ENCODE measurements at places on chromosomes 2 and 18.

- DNase-seq, result no peak
Measured at GRCh38 chr2:14756122-14756541, 123.6 kb downstream of the LRATD1 start.

- DNase-seq, result no peak
Measured at GRCh38 chr2:150624001-150624401, 136.5 kb upstream of the RND3 start.

DNA sequence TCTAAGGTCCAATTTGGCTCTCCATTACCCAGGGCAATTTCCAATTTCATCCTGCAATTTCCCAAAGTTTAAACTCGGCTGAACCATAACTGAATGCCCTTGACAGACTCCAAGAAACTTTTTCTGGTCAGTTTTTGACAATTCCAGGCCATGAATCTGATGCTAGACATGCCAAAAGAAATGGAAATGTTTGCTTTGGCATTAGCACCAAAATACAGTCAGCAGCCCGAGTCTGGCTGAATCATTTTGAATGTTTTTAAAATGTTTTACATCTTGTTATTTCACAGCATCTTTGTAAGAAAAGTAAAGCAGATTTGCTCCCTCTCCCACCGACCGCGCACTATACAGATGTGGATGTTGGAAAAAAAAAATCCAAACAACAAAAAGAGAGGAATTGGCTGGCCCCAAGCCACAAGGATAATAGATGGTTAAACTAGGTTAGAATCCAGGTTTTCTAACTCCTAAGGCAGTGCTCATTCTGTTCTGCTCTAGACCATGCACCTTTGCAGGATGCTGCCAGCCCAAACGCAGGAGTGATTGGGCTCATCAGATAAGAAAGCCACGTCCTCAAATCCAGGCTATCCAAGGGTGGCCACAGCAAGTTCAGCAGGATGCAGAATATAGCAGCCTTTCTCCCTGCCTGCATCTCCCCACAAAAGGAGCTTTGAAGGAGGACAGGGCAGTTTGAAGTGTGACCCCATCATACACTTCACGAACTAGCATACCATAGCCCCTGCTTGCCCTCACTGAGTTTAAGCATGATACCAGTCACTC is 167.5 kb downstream of the ALK start:
- DNase-seq, result no peak

- no peak for DNase-seq
Measured at GRCh38 chr2:109304731-109305470, 175.9 kb downstream of the SH3RF3 start.

GRCh38 chr2:128320906-128321771 is 2.5 kb upstream of the HS6ST1 start:
- no peak for DNase-seq

DNA sequence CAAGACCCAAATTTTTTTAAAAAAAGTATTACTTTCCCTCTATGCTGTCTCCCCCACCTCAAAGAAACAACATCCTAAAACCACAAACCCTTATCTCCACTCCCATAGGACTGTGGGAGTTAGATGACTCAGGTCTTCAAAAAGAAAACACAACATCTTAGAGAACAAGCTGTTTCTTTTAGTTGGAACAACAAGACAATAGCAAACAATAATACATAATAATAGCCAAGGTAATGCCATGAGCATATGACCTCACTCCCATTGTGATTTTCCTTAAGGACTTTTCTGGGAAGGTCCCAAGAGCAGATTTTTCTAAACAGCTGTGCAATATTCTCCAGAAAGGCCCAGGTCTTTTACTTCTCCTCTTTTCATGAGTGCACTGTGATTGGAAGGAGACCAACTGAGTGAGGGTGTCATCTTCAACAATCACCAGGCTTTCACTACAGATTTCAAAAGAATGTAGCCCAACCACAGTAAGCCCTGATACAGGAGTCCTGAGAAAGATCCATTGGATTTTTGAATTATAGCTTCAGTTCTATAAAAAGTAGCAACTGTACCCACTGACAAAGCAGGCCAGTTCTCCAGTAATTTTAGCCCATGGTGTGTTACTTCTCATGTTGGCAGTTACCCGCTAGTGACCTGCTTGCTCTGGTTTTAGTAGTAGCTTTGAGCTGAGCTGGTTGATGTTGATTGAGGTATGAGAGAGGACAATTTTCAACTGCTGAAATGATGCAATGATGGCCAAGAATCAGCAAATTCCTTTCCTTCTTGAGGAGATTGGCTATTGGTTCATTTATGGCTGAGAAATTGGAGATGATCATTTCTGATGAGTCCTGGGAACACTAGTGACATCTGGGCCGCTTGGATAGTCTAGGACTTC is 144.5 kb upstream of the TCF4 start:
- no peak for DNase-seq

DNA sequence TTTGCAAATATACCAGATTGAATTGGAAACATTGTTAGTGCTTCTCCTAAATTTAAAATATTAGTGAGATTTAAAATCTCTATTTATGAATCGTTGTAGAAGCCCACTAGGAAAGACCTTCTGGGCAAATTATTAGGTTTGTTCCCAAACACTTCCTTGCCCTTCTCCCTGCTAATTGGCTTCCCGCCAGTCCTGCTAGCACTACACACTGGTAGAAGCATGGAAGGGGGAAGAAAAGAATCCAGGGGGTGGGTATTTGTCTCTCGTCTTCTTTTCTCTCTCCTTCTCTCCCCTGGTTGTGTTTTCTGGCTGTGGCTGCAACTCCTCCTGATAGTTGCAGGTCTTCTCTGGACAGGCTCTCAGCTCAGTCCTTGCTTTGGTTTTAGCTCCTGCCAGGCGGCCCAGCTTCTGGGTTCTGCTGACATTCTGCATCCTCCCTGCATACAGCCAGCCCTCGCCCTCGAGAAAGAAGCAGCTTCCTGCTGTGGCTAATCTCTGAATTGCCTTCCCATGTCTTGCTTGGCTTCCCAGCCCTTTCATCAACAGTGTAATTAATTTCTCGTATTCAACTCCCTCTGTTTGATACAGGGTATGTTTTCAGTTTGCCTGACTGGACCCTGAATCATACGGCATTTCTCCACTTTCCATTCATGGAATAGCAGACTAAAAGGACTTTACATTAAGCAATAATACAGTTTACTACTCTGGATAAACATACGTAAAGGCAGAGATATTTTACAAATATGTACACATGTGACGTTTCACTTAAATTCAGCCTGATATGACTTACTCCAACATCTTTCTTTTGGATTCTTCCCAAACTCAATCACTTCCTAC is 6.9 kb upstream of the PARD3B start:
- DNase-seq, result no peak

DNA sequence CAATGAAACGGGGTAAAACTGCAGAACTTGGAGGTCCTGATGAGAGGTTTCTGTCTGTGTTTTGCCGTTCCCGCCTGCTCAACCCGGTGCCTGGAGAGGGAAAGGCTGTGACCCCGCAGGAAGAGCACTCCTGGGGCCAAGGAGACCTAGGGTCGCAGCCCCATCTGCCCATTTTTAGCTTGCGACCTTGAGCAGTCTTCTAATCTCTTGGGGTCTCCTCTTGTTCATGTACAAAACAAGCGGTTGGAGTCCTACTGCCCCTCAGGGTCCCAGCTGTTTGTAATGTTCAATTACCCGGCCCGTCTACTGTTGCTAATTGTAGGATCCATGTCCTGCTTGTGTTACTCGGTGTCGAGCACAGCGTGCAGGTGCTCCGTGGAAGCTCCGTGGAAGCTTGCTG is 104.5 kb downstream of the PTGR3 start:
- no peak for DNase-seq

DNA sequence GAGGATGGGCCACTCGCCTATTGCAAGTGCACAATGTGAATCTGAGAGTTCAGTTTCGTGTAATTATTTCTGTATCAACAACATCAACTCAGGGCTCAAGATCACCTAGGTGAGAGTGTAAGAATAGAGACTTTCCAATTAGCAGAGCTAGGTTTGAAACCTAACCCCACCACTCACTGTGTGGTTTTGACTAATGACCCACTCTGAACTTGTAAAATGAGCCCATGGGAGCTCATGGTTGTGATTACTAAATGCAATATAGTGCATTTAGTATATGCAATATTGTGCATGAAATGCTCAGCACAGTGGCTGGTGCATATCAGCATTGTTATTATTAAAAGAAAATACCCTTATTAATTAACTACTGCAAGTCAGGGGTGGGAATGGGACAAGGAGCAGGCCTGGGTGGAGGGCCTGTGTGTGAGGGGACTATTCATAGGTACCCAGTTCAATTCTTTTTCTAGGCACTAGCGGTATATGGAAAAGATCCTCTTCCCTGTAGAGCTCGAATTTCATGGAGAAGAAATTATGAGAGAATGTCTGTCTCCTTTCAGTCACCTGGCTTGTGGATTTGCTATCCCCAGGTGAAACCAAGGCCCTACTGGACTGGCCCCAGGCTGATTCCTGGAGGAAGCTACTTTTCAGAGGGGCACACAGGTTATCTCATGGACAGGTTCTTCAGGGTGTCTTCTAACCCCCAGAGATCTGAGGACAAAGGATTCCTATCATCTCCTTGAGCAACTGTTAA is 169.5 kb downstream of the GFPT1 start:
- DNase-seq, result no peak

DNA sequence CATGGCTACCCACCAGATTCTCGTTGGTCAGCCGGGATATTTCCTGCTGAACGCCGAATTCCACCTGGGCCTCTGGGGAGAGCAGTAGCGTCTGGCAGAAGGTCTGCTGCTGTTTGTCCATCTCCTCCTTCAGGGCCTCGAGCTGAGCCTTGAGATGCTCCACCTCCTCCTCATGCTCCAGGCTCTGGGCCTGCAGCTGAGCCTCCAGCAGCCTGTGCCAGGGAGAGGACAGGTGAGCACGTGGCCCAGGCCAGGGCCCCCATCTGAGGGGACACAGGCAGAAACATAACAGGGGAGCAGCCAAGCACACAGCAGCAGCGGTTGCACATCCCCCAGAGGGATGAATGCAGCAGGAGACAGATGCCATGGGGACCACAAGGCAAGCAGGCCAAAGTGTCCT is 40.1 kb upstream of the ACAA2 start:
- no peak for DNase-seq

- no peak for DNase-seq
Measured at GRCh38 chr2:240384711-240385450, 50.6 kb upstream of the GPC1 start.

- DNase-seq, result no peak
Measured at GRCh38 chr2:120014226-120014980, 1.5 kb downstream of the EPB41L5 start.

DNA sequence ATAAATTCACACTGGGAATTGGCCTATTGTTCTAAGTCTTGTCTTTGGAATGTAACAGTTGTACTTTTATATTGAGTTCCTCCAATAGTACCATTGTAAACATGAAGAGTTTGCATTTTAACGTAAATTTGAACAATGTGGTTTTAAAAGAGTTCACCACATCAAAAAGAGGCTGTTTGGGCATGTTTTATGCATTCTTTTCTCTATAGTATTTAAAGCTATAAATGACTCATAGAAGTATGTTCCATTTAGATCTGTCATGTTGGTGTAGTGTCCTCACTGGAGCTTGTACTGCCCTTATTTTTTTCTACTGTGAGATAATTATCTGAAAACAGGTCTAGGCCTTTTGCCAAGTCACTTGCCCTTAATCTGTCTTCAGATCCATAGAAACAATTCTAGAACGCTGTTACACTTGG is 141.9 kb downstream of the RHBDD1 start:
- DNase-seq, result no peak

DNA sequence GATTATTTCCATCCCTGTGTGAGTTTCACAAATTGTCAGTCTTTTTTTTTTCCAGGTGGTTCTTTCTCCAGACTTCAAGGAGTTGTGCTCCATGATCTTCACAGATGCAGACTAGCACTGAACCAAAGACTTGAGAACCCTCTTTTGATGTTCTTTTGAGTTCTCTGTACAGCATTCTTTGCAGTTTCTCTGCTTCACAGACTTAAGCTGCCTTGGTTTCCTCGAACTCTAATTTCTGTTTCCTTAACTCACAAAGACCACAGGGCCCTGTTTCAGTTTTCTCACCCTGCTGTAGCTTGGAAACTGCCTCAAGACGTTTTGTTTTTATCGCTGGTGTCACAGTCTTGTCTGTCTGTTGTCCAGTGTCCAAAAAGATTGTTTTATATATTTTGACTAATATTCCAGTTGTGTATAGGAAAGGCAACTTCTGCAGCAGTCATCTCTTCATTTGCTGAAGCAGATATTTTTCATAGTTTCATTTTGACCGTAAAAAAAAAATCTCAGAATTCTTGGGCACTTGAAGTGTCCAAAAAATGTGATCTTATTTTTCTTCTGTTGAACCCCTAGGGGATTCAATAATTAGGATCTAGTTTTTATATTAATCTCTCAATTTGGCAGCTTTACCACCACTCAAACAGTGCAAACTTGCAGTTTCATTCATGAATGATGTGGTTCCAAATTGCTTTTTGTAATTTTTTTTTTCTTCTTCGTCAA is 97.0 kb upstream of the MC4R start:
- DNase-seq, result no peak

GRCh38 chr2:122251158-122251557 is 495.7 kb downstream of the TSN start:
- DNase-seq, result no peak

- DNase-seq, result no peak
Measured at GRCh38 chr2:233426619-233427342, 72.5 kb downstream of the DGKD start.

- DNase-seq, result no peak
Measured at GRCh38 chr18:33020877-33021276, 248.1 kb upstream of the KLHL14 start.

DNA sequence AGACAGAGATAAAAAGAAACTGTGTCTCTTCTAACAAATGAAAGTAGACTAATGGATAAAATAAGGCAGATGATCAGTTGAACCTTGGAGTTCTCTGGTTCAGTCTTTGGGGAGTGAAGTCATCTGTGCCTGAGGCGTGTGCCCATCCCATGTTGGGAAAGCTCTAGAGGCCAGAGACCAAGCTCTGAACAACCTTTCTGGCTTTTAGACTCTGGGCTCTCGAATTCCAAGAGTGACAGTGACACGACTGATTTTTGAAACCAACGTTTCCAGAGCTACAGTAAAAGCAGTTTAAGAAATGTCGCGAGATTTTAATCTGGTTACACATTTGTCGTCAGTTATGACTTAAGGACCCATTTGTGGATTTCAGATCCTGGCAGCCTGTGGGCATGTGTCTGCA is 83.7 kb upstream of the APCDD1 start:
- DNase-seq, result no peak

DNA sequence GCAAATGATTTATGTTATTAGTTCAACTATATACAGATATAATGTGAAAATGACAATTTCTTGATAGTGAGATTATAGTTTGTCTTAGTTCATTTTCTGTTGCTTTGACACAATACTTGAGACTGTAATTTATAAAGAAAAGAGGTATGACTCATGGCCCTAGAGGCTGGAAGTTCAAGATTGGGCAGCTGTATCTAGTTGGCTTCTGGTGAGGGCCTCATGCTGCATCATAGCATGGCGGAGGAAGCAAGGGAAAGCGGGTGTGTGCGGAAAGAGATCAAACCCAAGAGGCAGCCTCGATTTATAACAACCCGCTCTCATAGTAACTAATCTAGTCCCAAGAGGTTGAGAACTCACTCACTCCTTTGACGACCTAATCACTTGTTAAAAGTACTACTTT is 11.4 kb downstream of the PLEKHA3 start:
- DNase-seq, result no peak

- DNase-seq, result no peak
Measured at GRCh38 chr2:138708682-138709241, 71.4 kb downstream of the NXPH2 start.
